ENCODE measurements at places on chromosomes 4 and X. TPM values are rescaled to one million over a fixed set of nuclear protein-coding genes. Genes with fewer than 3 reads are reported as not detected.

Gene NDST4
- 0.73 TPM for polyA plus RNA-seq

DNA sequence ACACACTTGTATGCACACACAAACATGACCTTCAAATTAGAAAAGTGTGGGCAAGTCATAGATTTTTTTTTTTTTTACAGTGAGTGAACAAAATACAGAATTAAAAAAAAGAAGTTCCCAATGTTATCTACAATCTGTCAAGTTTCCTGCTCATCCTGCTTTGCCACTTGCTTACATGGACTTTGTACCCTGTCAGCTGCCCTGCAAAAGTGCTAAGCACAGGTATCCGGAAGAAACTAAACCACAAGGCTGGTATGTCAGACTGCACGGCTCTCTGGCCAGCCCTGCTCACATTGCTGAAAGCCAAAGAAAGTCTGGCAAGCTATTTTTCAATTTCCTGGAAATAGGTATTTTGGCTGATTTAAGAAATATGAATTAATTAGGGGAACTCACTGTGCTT is 38.9 kb upstream of the BCLAF3 start:
- DNase-seq, result peak; percentile 86
- H3K27ac ChIP-seq, result peak overlapping the region; percentile 90
- peaks cover 18% of the 10 kb centered on the region for H3K4me1 ChIP-seq
- H3K27me3 ChIP-seq, result no peaks in the 10 kb centered on the region
- no peak overlapping the region for H3K4me3 ChIP-seq

DNA sequence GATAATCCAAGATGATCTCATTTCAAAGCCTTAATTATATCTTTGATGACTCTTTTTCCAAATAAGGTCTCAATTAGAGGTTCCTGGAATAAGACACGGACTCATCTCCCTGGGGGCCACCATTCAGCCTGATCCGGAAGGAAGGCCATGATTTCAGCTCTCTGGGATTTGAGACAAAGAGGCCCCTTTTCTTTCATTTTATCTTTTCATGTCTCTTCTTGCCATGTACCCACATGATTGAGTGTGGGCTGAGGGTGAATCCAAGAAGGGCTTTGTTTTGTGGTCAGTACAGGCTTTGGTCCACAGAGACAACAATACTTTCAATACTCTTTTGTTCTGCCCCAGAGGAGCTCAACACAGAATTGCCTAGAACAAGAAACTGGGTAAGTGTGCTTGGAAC is 261.2 kb downstream of the TRIML1 start:
- no peaks in the 10 kb centered on the region for H3K27me3 ChIP-seq
- H3K27ac ChIP-seq, result no peak overlapping the region
- no peak for DNase-seq
- no peaks in the 10 kb centered on the region for H3K4me1 ChIP-seq
- no peaks in the 10 kb centered on the region for H3K36me3 ChIP-seq

Gene DMRTC1B
- 1.5 TPM for polyA plus RNA-seq

DNA sequence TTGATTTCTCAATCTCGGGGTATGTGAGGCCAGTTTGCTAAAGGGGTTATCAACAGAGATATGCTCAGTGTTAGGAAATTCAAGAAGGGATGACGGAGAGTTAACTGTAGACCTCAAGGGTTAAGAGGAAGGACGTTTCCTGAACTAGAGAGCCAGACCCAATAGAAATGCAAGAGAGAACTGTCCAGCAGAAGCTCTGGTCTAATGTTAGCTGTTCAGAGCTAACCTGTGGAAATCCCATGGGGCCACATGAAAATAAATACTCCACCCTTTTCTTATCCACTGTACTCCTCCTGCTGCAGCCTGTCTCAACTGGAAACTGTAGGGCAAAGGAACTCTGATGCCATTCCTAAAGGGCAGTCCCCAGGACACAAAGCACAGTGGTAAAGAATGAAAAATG is 274.3 kb downstream of the DMD start:
- H3K4me3 ChIP-seq, result no peak overlapping the region
- H3K27ac ChIP-seq, result no peak overlapping the region

- H3K36me3 ChIP-seq, result peaks cover 3% of the 10 kb centered on the region
- no peak overlapping the region for H3K27ac ChIP-seq
- no peak for DNase-seq
- no peaks in the 10 kb centered on the region for H3K27me3 ChIP-seq
- peaks cover 2% of the 10 kb centered on the region for H3K4me1 ChIP-seq
These were observed 6.0 kb upstream of the CISD2 start for GRCh38 chr4:102862747-102863146.

Gene LNX1
- 10.8 TPM for polyA plus RNA-seq

GRCh38 chr4:8101213-8102075 is 57.2 kb downstream of the ABLIM2 start:
- no peaks in the 10 kb centered on the region for H3K36me3 ChIP-seq
- DNase-seq, result peak; percentile 54
- no peak overlapping the region for H3K27ac ChIP-seq
- H3K4me1 ChIP-seq, result peaks cover 2% of the 10 kb centered on the region

DNA sequence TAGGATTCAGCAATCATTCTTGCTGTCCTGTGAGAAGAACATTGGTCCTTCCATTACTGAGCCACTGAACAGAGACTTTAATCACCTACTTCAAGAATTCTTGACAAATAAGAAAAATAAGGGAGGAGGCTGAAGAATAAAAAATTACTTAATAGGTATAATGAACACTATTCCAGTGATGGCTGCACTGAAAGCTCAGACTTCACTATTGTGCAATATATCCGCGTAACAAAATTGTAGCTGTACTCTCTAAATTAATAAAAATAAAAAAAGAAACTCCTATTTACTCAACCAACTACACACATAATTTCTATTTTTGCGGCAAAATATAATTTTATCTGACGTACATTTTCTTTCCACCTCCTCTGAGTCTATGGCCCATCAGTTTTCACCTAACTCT is 2441.0 kb downstream of the PCDH7 start:
- DNase-seq, result no peak
- H3K27ac ChIP-seq, result no peak overlapping the region
- H3K4me1 ChIP-seq, result no peaks in the 10 kb centered on the region
- H3K4me3 ChIP-seq, result no peak overlapping the region
- H3K27me3 ChIP-seq, result no peaks in the 10 kb centered on the region
